ENCODE measurements at places on chromosomes 11 and 22. TPM values are rescaled to one million over a fixed set of nuclear protein-coding genes. Genes with fewer than 3 reads are reported as not detected.

Gene EMSY
- total RNA-seq: 17.1 TPM

Gene TEX54
- 0.65 TPM for total RNA-seq

Gene MYO7A
- not detected for total RNA-seq

DNA sequence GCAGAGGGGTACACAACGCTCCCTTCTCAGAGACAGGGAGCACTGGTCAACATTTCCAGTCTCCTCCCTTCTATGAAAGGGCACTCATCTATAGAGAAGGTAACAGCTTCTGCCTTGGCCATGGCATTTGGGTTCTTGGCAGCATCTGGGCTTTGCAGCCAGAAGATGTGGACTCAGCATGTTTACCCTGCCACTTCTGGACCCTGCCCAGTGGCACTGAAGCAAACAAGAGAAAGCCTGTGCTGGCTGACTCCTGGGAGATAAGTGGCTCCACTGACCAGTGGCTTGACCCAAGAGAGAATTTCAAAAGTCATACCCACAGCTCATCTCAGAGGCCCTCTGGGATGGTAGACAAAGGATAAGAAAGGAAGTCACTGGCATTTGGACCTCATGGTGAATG lies 8.0 kb downstream of the CSNK2A3 start:
- H3K4me1 ChIP-seq: peaks cover 21% of the 10 kb centered on the region
- H3K36me3 ChIP-seq: peaks cover 19% of the 10 kb centered on the region
- H3K4me3 ChIP-seq: no peak overlapping the region
- peaks cover 24% of the 10 kb centered on the region for H3K27me3 ChIP-seq
- DNase-seq: no peak
- no peak overlapping the region for H3K27ac ChIP-seq

GRCh38 chr11:81787584-81788049 lies 946.0 kb downstream of the FAM181B start:
- no peak overlapping the region for H3K4me3 ChIP-seq
- H3K36me3 ChIP-seq: no peaks in the 10 kb centered on the region
- no peak for DNase-seq
- H3K4me1 ChIP-seq: peaks cover 8% of the 10 kb centered on the region
- H3K27me3 ChIP-seq: peaks cover 2% of the 10 kb centered on the region
- no peak overlapping the region for H3K27ac ChIP-seq

GRCh38 chr11:7899418-7899817 lies 31.6 kb downstream of the OR10A6 start:
- DNase-seq: no peak
- no peak overlapping the region for H3K4me3 ChIP-seq
- H3K36me3 ChIP-seq: no peaks in the 10 kb centered on the region
- H3K27ac ChIP-seq: no peak overlapping the region
- no peaks in the 10 kb centered on the region for H3K27me3 ChIP-seq

DNA sequence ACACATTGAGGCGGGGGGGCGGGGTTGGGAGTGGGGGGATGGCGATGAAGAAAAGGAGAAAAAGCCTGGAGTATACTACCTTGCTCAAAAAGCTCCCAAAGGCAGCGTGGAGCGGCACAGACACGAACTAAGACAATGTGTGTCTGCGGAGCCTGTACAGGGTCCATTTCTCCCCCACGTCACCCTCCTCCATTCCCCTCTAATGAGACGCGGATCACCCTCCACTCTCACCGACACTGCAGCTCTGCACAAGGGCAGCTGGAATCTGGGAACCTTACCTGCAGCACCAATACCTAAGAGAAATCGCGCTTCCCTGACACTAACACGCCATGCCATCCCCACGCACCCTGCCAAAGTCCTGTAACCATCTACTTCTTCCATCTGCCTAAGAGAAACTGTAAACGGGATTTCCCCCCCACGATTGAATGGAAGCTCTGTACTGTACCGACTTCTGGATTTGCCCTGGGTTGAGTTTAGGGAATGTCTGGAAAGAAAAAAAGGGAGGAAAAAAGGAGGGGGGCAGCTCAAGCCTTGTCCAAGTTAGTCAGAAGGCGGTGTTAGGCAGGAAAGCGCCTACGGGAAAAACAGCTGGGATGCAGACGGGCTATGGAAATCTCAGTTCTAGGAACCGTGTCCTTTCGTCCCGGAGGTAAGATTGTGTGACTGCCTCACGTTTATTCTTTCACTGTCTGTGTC lies 125.7 kb upstream of the C11orf58 start:
- H3K27me3 ChIP-seq: peaks cover 2% of the 10 kb centered on the region
- DNase-seq: no peak
- H3K4me1 ChIP-seq: peaks cover 25% of the 10 kb centered on the region
- H3K36me3 ChIP-seq: no peaks in the 10 kb centered on the region
- peak overlapping the region; percentile 90 for H3K4me3 ChIP-seq

DNA sequence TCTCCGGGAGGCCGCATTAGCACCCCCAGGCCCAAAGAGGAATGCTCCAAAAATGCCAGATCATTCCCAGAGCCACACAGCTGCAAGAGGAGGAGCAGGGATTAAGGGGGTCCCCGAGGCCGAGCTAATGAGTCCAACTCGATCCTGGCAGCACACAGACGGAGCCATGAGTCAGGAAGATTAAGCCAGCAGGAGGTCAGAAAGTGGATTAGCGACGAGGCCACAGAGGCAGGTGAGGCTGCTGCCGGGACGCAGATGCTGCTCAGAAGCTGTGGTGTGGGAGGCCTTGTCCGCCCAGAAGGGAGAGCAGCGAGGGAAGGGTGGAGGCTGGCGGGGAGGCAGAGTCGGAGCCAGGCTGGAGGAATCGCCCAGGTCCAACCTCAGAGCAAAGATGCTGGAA lies 120.5 kb downstream of the SHANK2 start:
- no peak overlapping the region for H3K27ac ChIP-seq
- H3K4me3 ChIP-seq: no peak overlapping the region
- H3K36me3 ChIP-seq: peaks cover 2% of the 10 kb centered on the region
- no peaks in the 10 kb centered on the region for H3K4me1 ChIP-seq
- no peak for DNase-seq

GRCh38 chr11:57515332-57516060 lies at the start of gene SLC43A1:
Gene SLC43A1 (minus strand): TSS chr11:57515702. CDS start chr11:57514111, 1,591 bp downstream.
- H3K27me3 ChIP-seq: no peaks in the 10 kb centered on the region
- H3K27ac ChIP-seq: peak within 1 kb of the TSS; percentile 85
- peak; percentile 82 for DNase-seq
- peak within 1 kb of the TSS; percentile 95 for H3K4me3 ChIP-seq

DNA sequence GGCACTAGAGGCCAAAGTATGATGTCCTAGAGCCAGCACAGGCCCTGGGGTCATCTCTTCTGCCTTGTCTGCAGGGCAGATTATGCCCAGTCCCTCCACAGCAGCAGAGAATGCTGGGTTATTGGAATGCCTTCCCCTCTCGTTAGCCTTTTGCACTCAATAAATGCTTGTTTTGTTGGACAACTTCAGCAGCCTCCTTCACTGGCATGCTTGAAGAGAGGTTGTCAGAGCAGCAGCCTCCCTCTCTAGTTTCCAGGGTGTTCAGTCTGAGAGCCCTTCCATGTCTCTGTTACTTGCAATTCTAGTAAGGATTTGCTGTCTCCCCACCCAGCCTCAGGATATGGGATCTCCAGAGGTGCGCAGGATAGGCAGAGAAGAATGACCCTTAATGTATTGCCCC lies 82.9 kb downstream of the PKNOX2 start:
- H3K4me1 ChIP-seq: peaks cover 70% of the 10 kb centered on the region
- H3K4me3 ChIP-seq: no peak overlapping the region
- no peak overlapping the region for H3K27ac ChIP-seq
- DNase-seq: no peak
- no peaks in the 10 kb centered on the region for H3K27me3 ChIP-seq
- H3K36me3 ChIP-seq: peaks cover 7% of the 10 kb centered on the region

GRCh38 chr11:35850191-35850590 lies 93.7 kb upstream of the LDLRAD3 start:
- no peaks in the 10 kb centered on the region for H3K4me1 ChIP-seq
- no peak for DNase-seq
- H3K36me3 ChIP-seq: no peaks in the 10 kb centered on the region
- no peak overlapping the region for H3K4me3 ChIP-seq

DNA sequence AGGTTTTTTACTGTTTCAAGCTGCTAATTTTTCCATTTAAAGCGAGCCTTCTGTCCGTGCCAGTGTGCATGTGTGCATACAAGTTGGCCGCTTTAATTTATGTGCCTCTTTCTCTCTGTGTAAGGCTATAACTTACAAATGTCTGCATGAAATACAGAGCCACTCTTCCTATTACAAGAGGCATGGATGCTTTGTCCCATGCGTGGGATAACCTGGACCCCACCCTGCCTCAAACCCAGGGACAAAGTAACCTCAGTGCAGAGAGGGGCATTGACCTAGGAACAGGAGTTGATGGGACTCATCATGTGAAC lies 28.8 kb downstream of the PKNOX2 start:
- H3K36me3 ChIP-seq: peaks cover 14% of the 10 kb centered on the region
- H3K27me3 ChIP-seq: no peaks in the 10 kb centered on the region
- peaks cover 19% of the 10 kb centered on the region for H3K4me1 ChIP-seq
- no peak overlapping the region for H3K4me3 ChIP-seq
